ENCODE measurements at places on chromosomes 5 and 9.

DNA sequence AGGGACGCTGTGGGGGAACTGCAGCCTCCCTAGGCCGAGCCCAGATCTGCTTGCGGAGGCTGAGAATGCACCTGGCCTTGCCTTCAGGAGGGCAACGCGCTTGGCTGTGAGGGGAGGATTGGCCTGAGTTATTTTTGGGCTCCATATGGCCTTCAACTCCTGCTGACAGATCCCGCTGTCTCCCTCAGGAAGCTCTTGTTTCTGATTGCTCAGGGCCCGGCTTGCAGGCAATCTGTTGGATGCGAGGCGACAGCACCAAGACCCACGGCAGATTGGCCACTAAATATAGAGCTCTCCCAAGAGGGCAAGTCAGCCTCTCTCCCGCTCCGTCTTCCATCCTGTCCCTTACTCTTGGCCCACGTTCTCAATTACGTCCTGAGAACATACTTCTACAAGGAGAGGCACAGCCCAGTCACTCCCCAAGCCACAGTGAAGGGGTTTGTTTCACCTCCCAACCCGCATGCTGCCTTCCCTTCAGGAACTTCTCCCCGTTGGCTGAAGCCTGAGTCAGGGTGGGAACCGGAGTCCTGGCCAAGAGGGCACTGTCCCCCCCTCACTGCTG, 53.6 kb downstream of the RASGEF1C start:
- DNase-seq, result no peak

DNA sequence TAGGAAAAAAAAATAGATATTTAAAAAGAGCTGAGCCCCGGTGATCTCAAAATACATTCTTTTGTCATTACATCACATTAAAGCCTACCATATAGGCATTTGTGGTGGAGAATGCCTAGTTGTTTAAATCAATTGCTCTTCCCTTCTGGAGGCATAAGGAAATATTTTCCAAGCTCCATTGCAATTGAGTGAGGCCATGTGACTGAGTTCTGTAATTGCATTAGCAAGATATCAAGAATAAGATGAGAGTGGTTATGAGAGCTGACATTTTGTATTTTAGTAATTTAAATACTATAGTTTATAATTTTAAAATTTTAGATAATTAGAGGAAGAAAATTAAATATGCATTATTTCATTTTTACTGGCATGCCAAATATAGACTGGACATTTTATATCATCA, 1195.9 kb downstream of the DTWD2 start:
- no peak for DNase-seq

- DNase-seq, result peak; percentile 63
These were observed 21.6 kb downstream of the UBAC1 start for GRCh38 chr9:135939351-135940265.

GRCh38 chr5:115439042-115439441, 105.5 kb downstream of the FEM1C start:
- DNase-seq, result no peak

DNA sequence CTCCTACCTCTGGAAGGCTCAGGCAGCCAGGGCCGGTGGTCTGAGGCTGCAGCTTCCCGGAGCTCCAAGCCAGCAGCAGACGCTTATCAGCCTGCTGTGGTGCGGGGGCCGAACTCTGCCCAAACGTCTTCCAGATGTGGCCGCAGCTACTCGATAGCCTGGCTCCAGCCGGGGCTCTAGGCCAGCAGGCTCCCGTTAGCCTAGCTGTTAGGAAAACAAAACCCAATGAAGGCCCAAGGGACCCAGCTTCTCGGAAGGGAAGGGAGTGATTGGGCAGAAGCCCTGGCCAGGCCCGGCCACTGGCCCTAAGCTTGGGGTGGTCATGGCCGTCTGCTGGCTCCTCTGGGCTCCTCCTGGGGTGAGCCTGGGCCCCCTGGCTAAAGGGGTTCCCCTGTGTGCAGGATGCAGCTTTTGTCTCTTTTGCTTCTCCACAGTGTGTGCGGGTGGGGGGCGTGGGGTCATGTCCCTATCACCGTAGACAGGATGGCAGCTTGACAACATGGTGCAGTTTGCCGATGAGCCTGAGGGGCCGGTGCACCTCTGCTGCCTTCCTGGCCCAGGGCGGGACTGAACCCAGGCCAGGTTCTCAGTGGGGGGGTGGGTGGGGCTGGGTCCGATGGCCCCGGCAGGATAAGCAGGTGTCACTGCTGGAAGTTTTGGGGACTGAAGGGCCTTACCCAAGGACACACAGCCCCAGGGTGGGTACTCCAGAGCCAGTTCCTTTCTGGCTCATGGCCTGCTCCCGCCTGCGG, 18.7 kb downstream of the MYMK start:
- DNase-seq, result no peak

DNA sequence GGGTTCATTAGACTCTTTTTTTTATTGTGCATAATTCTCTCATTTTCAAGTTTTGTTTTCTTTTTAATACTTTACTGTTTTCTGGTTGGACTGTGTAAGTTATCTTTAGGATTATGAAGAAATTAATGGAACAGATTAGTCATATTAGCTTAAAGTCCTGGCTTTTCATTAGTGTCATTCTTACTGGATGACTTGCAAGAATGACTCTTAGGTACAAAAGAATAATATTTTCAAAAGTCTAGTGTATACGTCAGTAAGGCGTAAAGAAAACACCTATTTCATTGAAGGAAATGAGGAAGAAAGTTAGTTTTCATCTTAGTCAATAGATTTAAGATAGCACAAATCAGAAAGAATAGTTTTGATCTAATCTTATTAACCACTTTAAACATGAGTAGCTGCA, 20.4 kb downstream of the UHRF2 start:
- no peak for DNase-seq

- DNase-seq, result no peak
These were observed 16.4 kb downstream of the RAB14 start for GRCh38 chr9:121185178-121185745.

GRCh38 chr9:21047281-21047691, 15.8 kb upstream of the HACD4 start:
- no peak for DNase-seq
